ENCODE measurements at places on chromosomes 13 and 19.

DNA sequence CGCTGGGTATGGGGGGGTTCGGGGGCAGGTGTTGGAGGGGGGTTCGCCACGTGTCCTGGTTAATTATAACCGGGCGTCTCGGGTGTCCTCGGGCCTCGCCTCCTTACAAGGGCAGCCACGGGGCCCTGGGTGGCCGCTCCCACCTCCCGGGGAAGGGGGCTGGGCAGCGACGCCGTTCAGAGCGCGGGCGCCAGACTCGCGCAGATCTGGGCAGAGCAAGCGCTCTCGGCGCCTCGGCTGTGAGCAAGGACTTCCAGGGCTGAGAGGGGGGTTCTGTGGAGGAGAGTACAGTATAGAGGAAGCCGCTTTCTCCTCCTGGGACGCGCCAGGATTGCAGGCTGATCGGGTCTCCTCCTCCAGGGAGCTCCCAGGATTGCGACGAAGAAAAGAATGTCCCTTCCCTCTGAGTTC is 1.0 kb upstream of the CKM start:
- DNase-seq, result no peak

GRCh38 chr19:47613165-47614020 is 4.5 kb downstream of the BICRA start:
- DNase-seq, result no peak

DNA sequence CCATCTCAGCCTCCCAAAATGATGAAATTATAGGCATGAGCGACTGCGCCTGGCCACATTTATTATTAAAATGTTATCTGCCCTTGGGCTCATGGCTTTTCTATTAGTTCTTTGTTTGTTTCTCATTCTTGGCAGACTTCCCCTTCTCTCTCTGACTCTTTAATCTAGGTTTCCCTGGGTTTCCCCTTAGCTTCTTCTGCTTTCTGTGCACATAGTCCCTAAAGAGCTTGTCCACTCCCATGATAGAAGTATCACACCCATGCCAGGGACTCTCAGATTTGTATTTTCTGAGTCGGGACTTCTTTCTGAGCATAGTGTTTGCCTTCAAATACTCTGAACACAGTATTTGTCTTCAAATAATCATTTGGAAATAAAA is 38.6 kb upstream of the ITM2B start:
- DNase-seq, result no peak

DNA sequence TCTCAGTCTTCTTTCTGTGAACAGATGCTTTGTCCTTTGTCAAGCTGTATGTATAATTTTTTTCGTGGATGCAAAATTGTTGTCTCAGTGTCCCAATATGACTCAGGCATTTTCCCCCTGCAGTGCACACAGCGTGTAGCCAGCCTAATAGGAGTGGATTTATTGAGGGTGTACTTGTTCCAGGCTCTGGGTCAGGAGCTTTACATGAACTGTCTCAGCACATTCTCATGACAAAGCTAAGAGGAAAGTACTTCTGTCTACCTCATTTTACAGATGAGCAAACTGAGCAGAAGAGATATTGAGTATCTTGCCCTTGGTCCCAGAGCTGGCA is 50.8 kb downstream of the STK24 start:
- DNase-seq, result no peak
